Mucosa of descending colon (tissue), 3 donors: ENCODE measurements at places on chromosomes 6 and 20. TPM values are rescaled to one million over a fixed set of nuclear protein-coding genes. Genes with fewer than 3 reads are reported as not detected.
A peak's percentile ranks its signal among the peaks of the same experiment; 100 is the strongest.

PGC gene
- total RNA-seq: not detected

STK35 gene
- total RNA-seq: 20.2 TPM

TPX2 gene
- 26.6 TPM for total RNA-seq

DNA sequence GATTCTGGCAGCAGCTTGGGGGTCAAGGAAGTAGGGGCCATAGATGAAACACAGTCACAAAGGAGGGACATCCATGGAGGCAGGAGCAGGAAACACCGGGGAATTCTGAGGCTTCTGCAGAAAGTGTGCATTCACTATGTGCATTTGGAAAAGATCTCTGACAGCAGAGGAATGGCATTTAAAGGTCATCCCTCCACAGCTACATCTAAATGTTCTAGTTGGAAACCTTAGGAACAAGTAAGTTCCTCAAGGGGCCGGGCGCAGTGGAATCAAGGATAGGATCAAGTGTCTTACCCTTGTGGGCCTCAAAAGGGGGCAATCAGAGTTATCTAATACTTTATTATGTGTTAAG lies 8.8 kb downstream of the C6orf136 start:
- DNase-seq: no peak

- peak; percentile 59 for DNase-seq
Observed at GRCh38 chr6:121382467-121383121, 48.3 kb upstream of the TBC1D32 start.

DNA sequence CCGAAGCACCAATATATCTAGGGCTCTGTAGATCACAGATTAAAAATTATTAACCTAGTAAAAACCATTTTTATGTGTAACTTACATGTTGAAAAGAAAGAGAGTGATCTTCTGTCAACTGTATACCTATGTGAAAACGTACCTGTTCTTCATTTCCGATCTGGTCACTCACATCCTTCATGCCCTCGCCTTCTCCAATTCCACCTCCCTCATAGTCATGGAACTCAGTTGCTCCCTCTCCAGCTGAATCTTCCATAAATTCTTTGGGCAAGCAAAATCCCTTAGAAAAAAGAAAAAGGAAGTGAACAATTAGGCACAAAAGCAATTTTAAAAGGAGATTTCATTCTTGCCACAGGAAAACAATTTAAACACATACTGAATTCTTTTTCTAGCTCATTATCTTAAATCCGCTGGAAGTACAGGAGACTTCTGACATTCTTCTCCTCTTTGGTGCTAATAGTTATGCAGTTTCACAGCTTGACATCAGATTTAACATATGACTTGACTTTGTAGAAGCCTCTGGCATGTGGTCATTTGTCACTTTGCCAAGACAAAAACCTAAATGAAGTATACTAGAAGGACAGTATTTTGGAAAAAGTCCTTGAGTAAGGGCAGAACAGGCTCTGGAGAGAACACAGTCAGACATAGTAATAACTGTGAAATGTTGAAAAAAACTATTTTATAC lies 29.5 kb upstream of the LYRM2 start:
- DNase-seq: no peak

- no peak for DNase-seq
Observed at GRCh38 chr6:8731874-8732273, 296.5 kb upstream of the SLC35B3 start.

- DNase-seq: no peak
Observed at GRCh38 chr6:147579667-147580066, 71.2 kb downstream of the SAMD5 start.

DNA sequence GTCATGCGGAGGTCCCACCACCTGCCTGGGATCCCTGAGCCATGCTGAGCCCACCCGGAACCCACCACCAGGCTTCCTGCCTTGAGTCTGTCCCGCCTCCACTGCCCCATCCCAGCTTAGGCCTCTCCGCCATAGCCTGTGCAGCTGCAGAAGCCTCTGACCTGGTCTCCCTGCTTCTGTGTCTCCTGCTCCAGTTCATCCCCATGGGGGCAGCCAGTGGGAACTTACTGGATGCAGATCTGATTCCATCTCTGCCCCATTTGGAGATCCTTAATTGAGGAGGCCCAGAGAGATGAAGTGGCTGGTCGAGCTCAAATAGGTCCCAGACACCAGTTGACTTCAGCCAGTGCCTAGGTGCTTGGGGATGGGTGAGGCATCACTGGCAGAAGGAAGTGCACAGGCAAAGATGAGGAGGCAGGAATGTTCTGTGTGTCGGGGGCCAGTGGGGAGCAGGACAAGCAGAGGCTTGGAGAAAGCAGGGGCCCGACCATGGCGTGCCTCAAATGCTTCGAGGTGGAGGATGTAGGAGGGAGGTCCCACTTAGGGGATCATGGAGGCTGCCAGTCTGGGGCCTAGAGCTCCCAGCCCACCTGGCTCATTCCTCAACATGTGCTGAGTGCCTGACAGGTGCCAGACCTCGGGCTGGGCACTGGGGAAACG lies 112.8 kb downstream of the TOX2 start:
- no peak for DNase-seq

- peak; percentile 39 for DNase-seq
Observed at GRCh38 chr6:89368999-89369398, 16.5 kb upstream of the UBE2J1 start.

DNA sequence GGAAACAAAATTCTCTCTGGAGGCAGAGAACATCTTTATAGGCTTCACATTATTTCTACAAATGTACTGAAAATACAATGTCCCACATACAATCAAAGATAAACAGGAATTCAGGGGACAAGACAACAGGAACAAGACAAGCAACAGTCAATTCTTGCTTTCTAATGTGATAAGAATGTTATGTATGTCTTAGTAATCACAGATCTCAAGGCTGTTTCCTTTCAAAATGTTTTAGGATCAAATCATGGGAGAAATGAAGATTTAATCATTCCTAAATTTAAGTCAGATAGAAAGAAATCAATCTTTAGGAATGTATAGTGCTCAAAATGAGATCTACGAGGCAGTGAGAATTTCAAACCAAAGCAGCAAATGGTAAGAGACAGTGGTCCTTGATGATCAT lies 32.1 kb downstream of the NEDD9 start:
- no peak for DNase-seq

GRCh38 chr20:49276961-49277785 lies 684 bp downstream of the ZNFX1 start:
- DNase-seq: peak; percentile 76

DNA sequence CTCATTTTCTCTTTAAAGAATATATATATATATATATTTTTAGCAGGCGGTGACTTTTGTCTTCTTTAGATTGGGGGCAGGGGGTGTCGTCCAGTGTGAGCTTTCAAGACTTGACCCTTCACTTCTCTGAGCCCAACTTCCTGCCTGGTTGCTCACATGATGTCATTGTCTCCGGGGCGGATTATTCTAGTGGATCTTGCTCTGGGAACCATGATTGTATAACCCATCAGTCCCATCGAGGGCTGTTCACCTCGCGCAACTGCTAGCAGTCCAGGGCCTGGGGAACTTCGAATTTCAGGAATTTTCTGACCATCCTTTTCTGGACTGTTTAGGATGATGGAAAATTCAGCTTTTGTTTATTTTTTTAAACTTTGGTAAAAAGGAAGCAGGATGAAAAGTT lies 1.0 kb downstream of the IGF2R start:
- peak; percentile 82 for DNase-seq

DNA sequence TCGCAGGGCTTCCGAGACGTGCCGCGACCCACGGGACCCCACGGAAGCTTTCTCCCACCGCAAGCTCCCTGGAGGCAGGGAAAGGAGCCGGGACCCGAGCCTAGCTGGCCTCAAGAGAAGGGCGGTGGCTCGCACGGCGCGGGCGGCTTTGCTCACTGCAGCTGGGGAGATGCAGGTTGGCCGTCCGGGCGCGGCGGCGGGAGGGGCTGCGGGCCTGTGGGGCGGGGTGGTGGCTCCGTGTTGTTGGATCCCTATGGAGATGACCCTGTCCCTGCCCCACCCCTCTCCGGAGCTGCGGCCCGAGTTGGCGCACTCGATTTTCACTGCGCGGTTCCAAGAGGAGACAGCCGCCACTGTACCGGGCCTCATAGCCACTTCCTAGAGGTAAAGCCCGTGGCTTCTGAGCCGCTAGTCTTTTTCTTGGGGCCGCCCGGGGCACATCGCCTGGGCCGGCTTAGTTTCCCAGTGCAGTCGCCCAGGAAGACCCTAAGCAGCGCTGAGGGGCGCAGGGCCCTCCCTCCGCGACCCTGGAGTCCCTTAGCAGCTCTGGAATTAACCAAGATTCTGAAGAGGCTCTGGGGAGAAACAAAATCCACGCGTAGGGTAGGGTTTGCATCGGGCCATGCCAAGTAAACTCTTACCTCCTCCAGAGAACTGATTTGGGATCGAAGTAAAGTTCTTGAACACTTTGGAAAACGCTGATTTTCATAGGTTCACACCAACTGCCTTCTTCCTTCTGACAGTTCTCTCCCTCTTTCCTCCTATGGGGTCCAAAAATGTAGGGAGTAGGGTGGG lies at the start of gene ECT2L:
Gene ECT2L (plus strand): TSS at position 279 of the 795 bp plus-strand sequence. CDS start 17,188 bp downstream, outside the sequence.
- peak; percentile 90 for DNase-seq

- DNase-seq: no peak
Observed at GRCh38 chr6:64914124-64914523, 792.9 kb downstream of the EYS start.

DNA sequence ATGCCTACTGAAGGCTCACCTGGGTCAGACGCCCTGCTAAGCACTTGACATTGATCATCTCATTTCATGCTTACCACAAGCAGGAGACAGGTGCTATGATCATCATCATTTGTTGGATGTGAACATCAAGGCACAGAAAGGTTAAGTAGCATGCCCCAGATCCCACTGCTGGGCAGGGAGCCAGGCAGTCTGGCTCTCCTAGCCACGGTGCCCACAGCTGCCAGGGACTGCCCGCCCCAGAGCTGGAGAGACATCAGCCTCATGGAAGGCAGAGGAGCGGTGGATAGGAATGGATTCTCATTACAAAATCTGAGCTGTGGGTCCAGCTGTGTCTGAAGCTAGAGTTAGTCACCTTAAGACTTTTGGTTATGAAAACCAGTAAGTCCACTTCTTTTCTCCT lies 3.6 kb downstream of the SULF2 start:
- DNase-seq: no peak

DNA sequence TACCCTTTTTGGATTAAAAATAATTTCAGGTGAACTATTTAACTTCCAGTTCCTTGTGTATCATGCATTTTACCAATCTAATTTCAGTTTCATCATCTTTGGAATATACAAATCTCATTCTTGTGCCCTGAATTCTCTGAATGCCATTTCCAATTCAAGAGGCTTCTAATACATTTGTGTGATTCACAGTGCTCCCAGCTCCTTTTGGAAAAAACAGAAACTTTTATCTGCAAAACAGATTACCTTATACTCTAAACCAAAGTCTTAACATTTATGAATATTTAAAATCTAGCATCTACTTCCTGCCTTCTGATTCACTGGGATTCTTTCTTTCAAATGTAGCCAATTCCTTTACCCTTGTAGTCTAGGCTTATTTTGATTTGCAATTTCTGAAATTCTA lies 11.1 kb upstream of the PEX7 start:
- DNase-seq: no peak

DNA sequence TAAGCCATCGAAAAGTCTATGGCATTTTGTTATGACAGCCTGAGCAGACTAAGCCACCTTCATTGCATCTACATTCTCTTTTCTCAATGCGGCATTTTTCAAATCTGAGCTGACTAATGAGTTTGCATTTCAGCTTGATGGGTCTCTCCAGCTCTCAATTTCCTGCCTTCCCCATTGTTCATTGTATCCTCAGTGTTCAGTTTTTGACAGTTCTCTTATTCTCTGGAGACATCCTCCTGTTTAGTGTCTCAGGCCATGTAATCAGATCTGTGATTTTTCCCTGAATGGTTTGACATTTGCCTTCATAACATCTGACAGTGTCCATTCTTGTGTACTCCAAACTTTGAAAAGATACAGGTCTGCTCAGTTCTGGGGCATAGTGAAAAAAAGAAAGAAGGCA lies 27.9 kb upstream of the MCM3 start:
- no peak for DNase-seq

DNA sequence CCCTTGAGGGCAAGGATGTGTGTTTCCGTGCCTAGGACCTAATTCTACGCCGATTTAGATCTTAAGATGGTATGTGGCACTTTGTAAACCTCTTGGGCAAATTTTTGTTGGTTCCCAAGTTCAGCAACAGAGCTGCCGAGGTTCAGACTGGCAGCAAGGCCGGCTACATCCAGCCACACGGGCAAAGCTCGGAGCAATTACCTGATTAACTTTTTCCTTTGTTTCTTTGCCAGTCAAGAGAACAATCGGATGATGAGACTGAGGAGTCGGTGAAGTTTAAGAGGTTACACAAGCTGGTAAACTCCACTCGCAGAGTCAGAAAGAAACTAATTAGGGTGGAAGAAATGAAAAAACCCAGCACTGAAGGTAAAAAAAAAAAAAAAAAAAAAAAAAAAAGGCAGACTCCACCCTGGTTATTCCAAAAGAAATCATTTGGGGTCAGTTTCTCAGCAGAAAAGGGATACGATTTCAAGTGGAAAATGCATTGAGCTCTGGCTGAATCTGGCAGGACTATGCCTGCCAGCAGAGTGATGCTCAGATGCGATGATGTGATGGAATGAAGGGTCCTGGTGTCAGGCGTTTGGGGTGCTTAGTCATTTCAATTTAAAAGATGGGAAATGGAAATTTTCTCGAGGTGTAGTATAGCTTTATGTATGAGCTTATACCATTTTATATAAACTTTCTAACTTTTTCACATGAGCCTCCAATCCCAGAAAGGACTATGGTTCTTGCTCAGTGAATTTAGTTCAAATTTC lies 171.6 kb downstream of the SASH1 start:
- no peak for DNase-seq

DNA sequence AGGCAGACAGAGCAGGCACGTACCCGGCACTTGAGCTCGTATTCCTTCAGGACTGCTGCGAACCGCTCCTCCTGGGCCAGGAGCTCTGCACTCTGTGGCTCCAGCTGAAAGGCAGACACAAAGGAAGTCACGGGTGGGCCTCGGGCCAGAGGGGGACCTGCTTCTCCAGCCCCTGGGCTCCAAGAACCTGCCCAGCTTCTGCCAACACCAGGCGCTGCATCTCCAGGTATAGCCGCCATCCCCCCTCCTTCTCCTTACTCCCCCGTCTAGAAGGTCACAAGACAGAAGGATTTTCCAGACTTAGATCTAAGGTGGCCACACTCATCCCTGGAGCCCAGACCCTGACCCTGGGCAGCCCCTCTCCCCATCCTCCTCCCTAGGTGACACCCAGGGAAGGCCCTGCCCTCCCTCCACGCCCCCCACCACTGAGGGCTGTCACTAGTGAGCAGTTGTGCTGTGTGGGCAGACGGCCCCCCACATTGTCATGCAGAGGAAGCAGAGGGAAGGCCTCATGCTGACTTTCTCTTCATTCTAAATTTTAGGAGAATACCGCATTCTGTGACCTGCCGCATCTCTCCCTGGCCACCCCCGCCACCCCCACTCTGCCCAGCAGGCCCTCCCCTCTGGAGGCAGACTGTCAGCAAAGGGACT lies 81.9 kb downstream of the GINS1 start:
- no peak for DNase-seq

- DNase-seq: no peak
Observed at GRCh38 chr20:32595143-32595542, 10.0 kb upstream of the NOL4L start.
